Activated CD4-positive, CD25-positive, alpha-beta regulatory T cell treated with anti-CD3 and anti-CD28 coated beads, Interleukin-2, amount 50 U/mL, for 16 hours (primary cell): ENCODE measurements at places on chromosomes 7 and 10.

- DNase-seq = no peak
Observed at GRCh38 chr10:77865580-77866324, 60.8 kb downstream of the DLG5 start.

- no peak for DNase-seq
Observed at GRCh38 chr7:35792873-35793489, 7.9 kb upstream of the SEPTIN7 start.

DNA sequence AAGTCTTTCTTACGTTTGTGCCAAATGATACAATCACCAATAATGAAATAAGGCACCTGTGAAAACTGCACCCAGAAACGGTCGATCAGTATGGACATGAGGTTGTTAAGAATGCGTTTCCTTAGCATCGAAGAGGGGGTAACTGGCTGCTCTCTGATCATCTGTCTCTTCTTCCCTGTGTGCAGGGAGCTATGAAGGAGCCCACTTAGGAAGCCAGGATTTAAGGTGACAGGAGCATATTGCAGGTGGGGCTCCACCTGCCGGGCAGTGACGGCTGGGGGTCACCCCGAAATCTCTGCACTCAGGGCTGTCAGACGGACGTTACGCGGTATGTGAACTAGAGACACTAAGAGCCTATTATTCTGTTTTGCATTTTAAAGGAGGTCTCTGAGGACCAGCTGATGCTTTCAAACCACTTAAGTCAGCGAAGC lies 64.5 kb downstream of the CARD11 start:
- no peak for DNase-seq

DNA sequence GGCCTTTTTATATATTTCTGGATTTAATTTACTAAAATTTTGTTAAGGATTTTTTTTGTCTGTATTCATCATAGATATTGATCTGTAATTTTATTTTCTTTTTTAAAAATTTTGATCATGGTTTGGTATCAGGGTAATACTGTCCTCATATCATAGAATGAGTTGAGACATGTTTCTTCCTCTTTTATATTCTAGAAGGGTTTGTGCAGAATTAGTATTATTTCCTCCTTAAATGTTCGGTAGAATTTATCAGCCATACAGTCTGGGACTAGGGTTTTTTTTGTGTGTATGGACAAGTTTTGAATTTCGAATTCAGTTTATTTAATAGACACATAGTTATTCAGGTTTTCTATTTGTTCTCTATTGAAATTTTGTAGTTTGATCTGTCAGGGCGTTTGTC lies 54.0 kb downstream of the SHOC2 start:
- no peak for DNase-seq
